ENCODE measurements at places on chromosomes 2 and 18. TPM values are rescaled to one million over a fixed set of nuclear protein-coding genes. Genes with fewer than 3 reads are reported as not detected.

DNA sequence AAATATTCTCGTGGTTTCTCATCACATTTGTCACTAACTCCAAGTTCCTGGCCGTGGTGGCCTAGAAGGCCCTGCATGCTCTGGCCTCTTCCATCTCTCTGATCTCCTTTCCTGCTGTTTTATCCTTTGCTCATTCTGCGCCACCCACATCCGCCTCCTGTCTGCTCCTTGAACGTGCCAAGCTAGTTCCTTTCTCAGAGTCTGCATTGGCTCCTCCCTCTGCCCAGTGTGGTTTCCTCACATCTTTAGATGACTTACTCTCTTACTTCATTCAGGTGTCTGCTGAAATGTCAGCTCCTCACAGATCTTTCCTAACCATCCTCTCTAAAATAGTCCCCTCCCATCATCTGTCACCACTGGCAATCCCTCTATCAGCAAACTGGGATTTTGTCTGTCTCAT, 158.6 kb upstream of the RBMS1 start:
- DNase-seq, result peak; percentile 39

Gene IL1R2
- 0.95 TPM for polyA plus RNA-seq

GRCh38 chr18:64882896-64883295, 734.0 kb upstream of the LINC00305 start:
- DNase-seq, result no peak

GRCh38 chr18:59957957-59958356, 58.2 kb downstream of the PMAIP1 start:
- peak; percentile 40 for DNase-seq

DNA sequence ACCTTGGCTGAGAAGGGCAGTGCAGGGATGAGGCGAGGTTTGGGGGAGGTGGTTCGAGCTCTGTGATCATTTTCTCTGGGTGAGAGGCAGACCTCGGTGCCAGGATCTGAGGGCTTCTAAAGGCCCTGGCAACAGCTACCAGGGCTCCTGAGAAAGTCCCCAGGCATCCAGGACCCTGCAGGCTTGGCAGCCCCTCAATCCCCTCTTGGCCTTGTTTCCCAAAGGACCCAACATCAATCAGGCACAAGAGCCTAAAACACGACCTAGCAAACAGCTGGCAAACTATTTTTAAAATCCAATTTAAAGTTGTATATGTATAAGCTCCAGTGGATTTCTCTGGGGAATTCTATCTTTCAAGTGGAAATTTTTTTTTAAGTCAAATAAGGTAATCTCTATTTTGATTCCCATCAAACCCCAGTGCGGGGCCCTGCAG, 15.0 kb upstream of the MAT2A start:
- no peak for DNase-seq

- no peak for DNase-seq
These were observed 2.1 kb downstream of the DSEL start for GRCh38 chr18:67514465-67514864.

Gene DHX57
- 4.1 TPM for polyA plus RNA-seq

DNA sequence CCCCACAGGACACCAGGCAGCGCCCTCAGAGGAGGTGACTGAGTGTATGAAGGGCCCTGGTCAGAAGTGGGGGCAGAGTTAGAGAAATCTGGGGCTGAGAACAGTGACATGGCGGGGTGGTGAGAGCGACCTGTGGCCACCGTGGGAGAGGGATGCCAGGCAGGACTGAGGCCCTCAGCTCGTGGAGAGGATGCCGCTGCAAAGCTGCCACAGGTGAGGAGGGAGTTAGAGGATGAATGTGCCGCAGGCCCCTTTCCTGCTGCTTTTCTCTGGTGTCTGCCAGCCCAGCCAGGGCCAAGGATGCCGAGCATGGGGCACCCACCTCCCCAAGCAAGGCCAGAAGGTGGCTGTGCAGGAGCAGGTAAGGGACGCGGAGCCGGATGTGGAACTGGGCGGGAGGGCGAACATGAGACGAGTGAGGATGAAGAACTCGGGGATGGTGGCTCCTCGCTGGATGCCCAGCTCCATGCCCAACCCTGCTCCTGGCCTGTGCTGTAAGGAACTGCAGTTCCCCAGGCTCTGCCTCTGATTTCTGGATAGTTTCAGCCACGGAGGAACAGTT, 269.2 kb upstream of the HDAC4 start:
- DNase-seq, result no peak

Gene MAPK4
- polyA plus RNA-seq, result 80.7 TPM

DNA sequence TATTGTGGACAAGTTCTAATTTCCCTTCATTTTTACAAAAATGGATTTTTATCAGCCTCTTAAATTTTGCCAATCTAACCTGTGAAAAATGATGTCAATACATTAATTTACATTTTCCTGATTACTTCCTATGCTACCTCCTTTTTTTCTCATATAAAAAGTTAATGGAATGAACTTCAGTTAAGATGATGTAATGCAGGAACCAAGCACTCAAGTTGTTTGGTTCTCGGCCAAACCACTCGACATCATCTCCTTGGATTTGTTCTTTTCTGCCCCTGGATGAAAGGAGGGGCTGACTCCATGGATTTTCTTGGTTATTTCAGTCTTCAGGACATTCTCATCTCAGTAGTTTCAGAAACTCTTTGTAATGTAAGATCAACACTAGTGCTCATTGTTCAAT, 253.1 kb upstream of the NXPH2 start:
- DNase-seq, result no peak

GRCh38 chr2:15031745-15032240, 399.3 kb downstream of the LRATD1 start:
- no peak for DNase-seq

GRCh38 chr18:45745817-45746461, 22.0 kb downstream of the SLC14A1 start:
- peak; percentile 40 for DNase-seq

Gene ZNF396
- polyA plus RNA-seq, result 0.19 TPM

Gene TBR1
- polyA plus RNA-seq, result not detected

DNA sequence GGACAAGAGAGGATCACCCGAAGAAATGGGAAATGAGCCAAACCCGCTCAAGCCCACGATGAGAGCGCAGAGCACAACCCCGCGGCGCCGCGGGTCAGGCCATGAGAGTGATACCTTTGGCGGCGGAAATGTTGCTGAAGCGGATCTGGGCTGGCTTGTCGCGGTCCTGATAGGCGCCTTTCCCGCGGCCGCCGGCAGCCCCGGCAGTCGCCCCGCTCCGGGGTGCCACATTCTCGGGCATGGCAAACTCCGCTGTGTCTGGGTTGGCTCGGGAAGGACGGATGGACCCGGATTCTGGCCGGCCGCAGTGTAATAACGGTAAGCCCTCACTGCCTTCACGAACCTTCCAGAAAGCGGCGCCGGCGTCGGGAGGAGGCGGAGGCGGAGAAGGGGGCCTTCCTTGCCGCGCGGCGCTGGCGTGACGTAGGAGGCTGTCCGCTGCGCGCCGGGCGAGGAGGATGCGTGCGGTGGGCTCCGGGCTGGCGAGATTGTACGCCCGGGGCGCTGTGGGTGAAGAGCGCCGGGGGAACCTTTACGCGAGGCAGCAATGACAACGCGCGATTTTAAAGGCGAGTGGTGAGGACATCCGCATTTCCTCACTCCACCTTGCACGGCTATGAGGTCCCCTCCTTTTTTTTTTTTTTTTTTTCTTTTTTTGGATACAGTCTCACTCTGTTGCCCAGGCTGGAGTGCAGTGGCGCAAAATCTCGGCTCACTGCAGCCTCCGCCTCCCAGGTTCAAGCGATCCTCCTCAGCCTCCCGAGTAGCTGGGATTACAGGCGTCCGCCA, at the start of gene CCT4:
TSS of gene CCT4 (minus strand) at position 390 of the 789 bp plus-strand sequence. CDS start at position 241, 149 bp downstream.
- peak; percentile 95 for DNase-seq

DNA sequence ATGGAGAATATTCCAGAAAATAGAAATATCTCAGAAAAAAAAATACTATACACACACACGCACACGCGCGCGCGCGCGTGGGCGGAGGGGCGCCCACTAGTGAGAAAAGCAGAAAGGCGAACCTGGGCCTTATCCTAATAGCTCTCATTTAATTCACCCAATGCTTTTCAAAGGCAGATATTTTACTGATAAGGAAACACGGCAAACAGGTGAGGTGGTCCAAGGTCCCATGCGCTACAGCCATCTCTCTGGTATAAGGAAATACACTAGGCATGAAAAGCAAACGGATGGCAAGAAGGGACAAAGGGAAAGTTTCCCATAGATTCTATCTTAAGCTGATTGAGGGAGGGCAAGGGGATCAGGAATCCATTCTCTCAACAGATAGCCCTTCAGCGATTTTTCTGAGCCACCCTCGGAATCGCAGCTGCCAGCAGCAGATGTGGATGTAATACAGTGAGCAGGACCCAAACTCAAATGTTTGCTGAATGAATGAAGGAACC, 136.7 kb downstream of the TMEM247 start:
- DNase-seq, result no peak

Gene OTOS
- not detected for polyA plus RNA-seq

- no peak for DNase-seq
These were observed 192.1 kb downstream of the OTX1 start for GRCh38 chr2:63242747-63243146.

DNA sequence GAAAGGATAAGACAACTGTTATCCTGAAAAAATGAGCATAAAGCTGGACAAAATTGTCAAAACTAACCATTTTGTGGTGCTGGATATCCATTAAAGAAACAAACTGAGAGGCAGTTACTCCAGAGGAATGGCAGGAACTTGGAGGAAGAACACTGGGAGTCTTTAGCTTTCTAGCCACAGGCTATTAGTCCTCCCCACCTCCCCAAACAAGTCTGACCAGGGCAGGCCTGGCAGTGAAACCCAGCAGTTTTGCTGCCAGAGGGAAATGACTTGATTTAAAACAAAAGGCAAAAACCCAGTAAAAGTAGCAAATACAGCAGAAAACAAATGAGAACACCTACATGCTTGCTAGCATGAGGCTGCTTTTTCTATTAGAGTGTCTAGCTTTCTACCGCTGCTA, 34.9 kb downstream of the OSBPL1A start:
- no peak for DNase-seq

- peak; percentile 97 for DNase-seq
These were observed 2.3 kb upstream of the NR4A2 start for GRCh38 chr2:156334496-156335478.

Gene CDC42EP3
- 52.8 TPM for polyA plus RNA-seq
